Renal cortex interstitium (tissue), 15 donors: ENCODE measurements at places on chromosomes 6 and 20. TPM values are rescaled to one million over a fixed set of nuclear protein-coding genes. Genes with fewer than 3 reads are reported as not detected.

Gene FAM50B
- 15.3 TPM for polyA plus RNA-seq

Gene POU5F1
- polyA plus RNA-seq = 4.5 TPM

Gene FOXA2
- 0.07 TPM for polyA plus RNA-seq

Gene TMEM170B
- polyA plus RNA-seq = 9.8 TPM

Gene ZSCAN31
- polyA plus RNA-seq = 9.9 TPM

Gene TSPO2
- polyA plus RNA-seq = 1.1 TPM

Gene CDH4
- 8.7 TPM for polyA plus RNA-seq

Gene REM1
- polyA plus RNA-seq = 0.91 TPM

Gene OPN5
- polyA plus RNA-seq = 1.1 TPM

Gene ULBP2
- 1.0 TPM for polyA plus RNA-seq

Gene KCNG1
- polyA plus RNA-seq = 5.7 TPM

Gene MARCKS
- 301 TPM for polyA plus RNA-seq

Gene CST4
- polyA plus RNA-seq = not detected
